ENCODE measurements at places on chromosomes 1 and 21. TPM values are rescaled to one million over a fixed set of nuclear protein-coding genes. Genes with fewer than 3 reads are reported as not detected.

DNA sequence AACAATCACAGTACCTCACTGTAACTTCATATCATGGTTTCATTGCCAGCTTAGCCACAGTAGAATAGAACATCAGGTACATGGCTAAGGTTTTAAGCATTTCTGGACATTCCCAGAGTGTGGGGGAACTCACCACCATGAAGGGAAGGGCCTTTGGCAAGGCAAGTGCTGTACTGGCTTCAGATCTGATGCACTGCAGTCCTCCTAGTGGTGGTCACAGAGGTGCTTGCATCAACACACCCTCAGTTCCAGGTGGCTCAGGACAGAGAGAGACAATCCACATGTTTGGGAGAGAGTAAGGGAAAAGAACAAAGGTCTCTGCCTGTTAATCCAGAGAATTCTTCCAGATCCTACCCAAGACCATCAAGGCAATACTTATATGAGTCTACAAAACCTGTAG, 528.4 kb upstream of the RGS18 start:
- no peak for DNase-seq
- no peak overlapping the region for H3K27ac ChIP-seq
- H3K36me3 ChIP-seq = no peaks in the 10 kb centered on the region
- no peaks in the 10 kb centered on the region for H3K4me1 ChIP-seq

GRCh38 chr1:211386921-211387320, 60.3 kb downstream of the TRAF5 start:
- H3K4me1 ChIP-seq = peaks cover 22% of the 10 kb centered on the region
- peaks cover 4% of the 10 kb centered on the region for H3K27me3 ChIP-seq
- DNase-seq = no peak

GRCh38 chr1:167273027-167273800, 52.5 kb downstream of the POU2F1 start:
- no peak overlapping the region for H3K27ac ChIP-seq
- DNase-seq = no peak
- H3K36me3 ChIP-seq = no peaks in the 10 kb centered on the region
- peaks cover 43% of the 10 kb centered on the region for H3K4me1 ChIP-seq

- H3K36me3 ChIP-seq = no peaks in the 10 kb centered on the region
- H3K27ac ChIP-seq = no peak overlapping the region
- peaks cover 3% of the 10 kb centered on the region for H3K27me3 ChIP-seq
- H3K4me3 ChIP-seq = no peak overlapping the region
Measured at GRCh38 chr1:85849660-85850059, 141.4 kb upstream of the ZNHIT6 start.

GRCh38 chr1:86538775-86539174, 8.1 kb upstream of the CLCA4 start:
- H3K4me1 ChIP-seq = no peaks in the 10 kb centered on the region
- no peaks in the 10 kb centered on the region for H3K27me3 ChIP-seq
- no peak overlapping the region for H3K27ac ChIP-seq
- DNase-seq = no peak

DNA sequence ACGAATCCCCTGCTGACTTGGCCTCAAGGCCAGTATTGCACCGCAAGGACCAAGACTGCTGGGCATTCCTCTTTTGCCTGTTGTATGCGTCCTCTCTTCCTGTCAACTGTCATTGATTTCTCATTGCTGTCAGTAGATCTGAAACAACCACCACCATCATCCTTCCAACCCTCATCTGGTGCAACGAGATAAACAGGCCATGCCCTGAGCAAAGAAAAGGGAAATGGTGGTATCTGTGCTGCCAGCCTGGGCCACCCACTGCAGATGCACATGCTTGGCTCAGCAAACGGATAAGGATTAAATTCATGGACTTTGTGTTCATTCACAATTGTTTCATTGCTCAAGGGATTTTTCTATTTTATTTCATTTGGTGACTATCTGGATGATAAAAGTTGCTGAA, 13.6 kb downstream of the OXCT2 start:
- peaks cover 26% of the 10 kb centered on the region for H3K36me3 ChIP-seq
- DNase-seq = no peak
- no peak overlapping the region for H3K4me3 ChIP-seq
- H3K4me1 ChIP-seq = no peaks in the 10 kb centered on the region
- H3K27me3 ChIP-seq = no peaks in the 10 kb centered on the region

DNA sequence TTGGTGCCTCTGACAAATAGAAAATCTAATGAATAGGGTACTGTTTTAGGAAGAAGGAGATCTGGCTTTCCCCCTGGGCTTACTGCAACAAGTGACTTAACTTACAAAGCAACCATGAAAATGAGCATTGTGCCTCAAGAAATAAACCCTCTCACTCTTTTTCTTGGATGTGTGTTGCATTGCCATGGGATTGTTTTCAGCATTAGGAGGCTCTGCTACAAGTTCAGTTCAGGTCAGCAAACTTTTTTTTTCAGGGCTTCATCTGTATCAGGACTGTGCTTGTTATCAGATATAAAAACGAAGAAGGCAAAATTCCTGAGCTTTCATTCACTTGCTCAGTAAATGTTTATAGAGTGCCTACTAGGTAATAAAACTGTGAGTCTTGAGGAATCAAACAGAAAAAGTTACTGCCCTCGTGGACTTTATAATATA, 37.8 kb upstream of the DOCK7 start:
- no peak for DNase-seq
- H3K4me1 ChIP-seq = peaks cover 33% of the 10 kb centered on the region
- H3K36me3 ChIP-seq = peaks cover 2% of the 10 kb centered on the region
- H3K4me3 ChIP-seq = no peak overlapping the region
- no peak overlapping the region for H3K27ac ChIP-seq
- no peaks in the 10 kb centered on the region for H3K27me3 ChIP-seq

- no peak for DNase-seq
- peaks cover 20% of the 10 kb centered on the region for H3K4me1 ChIP-seq
- H3K27ac ChIP-seq = no peak overlapping the region
- no peaks in the 10 kb centered on the region for H3K27me3 ChIP-seq
Measured at GRCh38 chr1:89901957-89902669, 81.3 kb downstream of the LRRC8D start.

DNA sequence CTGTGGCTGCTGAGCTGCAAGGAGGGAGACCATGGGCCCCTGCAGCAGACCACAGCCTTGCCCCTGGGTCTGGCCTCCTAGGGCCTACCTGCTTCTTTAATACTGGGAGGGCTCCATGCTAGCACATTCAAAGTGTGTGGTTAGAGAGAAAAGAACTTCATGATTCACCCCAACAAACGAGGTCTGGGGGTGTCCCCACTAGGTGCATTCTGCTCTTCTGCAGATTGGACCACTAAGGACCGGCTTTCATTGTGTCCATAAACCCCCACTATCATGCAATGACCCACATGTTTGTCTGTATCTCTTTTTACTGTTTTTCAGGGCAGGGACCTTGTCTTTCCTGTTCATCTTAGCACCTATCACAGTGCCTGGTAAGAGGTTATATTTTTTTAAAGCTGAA, 185.4 kb downstream of the OMA1 start:
- H3K4me3 ChIP-seq = no peak overlapping the region
- H3K27ac ChIP-seq = no peak overlapping the region
- peaks cover 12% of the 10 kb centered on the region for H3K27me3 ChIP-seq
- H3K36me3 ChIP-seq = no peaks in the 10 kb centered on the region
- no peak for DNase-seq
- no peaks in the 10 kb centered on the region for H3K4me1 ChIP-seq

RNU1-1 gene
- total RNA-seq = 3,945 TPM

OR2G6 gene
- 0.04 TPM for total RNA-seq
